ENCODE measurements at places on chromosomes 2 and 18. TPM values are rescaled to one million over a fixed set of nuclear protein-coding genes. Genes with fewer than 3 reads are reported as not detected.

The ALLC gene
- polyA plus RNA-seq: not detected

- no peak for DNase-seq
These were observed 263.2 kb downstream of the CYP26B1 start for GRCh38 chr2:71884303-71885042.

- DNase-seq: no peak
These were observed 61.0 kb downstream of the MGAT5 start for GRCh38 chr2:134314681-134315368.

- DNase-seq: no peak
These were observed 188.6 kb downstream of the SH3RF3 start for GRCh38 chr2:109317471-109318095.

The LIPT1 gene
- 20.3 TPM for polyA plus RNA-seq

The LINC00305 gene
- polyA plus RNA-seq: not detected

DNA sequence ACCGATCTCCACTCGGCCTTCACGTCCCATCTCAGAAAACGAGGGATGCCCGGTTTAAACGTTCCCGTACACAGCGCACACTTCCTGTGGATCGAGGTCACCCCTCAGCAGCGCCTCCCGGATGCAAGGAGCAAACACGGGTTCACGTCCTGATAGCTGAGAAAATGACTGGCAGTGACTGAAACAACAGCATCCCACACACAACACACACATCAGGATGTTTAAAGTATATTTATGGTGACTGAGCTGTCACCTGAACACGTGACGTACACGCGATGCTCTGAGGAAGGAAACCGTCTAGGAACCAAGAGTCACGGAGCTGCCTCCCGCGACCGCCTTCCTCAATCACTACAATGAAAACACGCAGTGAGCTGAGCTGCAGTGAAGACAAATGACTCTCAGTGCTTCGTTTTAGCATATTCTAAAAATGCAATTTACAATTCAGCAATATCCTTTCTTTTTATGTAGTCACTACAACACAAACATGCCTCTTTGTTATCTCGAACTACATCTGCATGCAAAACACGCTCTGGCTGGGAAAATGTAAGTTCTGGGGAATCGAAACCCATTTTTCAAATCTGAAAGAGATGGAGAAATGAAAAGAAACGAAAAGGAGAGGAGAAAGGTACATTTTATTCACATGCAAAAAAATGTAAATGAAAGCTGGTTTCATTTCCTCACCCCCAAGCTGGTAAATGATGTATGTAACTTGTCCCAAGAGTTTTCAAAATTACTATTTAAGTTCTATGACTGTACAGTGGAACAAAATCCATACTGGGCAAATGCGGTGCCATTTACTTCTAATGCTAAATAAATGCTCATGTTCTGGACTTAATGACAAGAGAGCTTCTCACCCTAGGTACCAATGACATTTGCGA is 19.8 kb downstream of the HDAC4 start:
- peak; percentile 90 for DNase-seq

DNA sequence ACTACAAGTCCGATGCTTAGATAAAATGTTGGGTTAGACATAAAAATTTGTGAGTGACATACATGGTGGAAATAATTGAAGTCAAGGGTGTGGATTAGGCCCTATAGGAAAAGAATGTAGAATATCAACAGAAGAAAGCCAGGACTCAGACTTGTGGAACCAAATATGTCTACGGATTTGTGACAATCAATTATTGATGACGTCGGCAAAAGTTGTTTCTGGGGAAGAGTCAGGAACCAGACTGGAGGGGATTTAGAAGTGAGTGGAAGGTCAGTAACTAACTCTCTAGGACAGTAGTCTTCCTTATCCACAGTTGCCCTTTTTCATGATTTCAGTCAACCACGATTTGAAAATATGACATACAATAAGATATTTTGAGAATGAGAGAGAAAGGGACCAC is 130.9 kb upstream of the TANK start:
- no peak for DNase-seq

DNA sequence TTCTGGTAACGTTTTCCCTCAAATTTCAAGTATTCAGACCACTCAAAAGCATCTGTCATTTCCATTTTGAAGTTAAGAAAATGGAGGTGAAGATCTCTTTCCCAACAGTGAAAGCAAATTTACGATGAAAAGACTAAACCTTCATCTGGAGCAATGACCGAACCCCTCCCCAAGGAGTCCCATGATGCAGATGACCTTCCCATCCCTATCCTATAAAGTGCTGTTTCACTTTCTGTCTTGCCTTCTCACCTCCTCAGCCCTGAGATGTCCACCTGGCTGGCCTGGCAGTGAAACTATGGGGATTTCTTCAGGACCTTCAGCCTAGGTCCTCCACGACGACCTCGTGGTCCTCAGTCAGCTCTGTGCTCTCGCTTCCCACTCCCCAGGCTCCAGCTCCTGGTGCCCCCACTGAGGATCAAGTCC is 925 bp upstream of the NPC1 start:
- peak; percentile 82 for DNase-seq

The EIF5B gene
- polyA plus RNA-seq: 14.6 TPM

The CYP1B1 gene
- 26.4 TPM for polyA plus RNA-seq

The LIMS4 gene
- polyA plus RNA-seq: 0.15 TPM

The RNF144A gene
- 12.5 TPM for polyA plus RNA-seq

GRCh38 chr18:56870982-56871381 is 219.8 kb downstream of the WDR7 start:
- DNase-seq: no peak

GRCh38 chr2:120735746-120736170 is at the start of gene GLI2:
TSS of gene GLI2 (plus strand) at chr2:120735868. CDS start at chr2:120797321, 61,453 bp downstream.
- peak; percentile 81 for DNase-seq
